ENCODE measurements at places on chromosomes 12 and 14. TPM values are rescaled to one million over a fixed set of nuclear protein-coding genes. Genes with fewer than 3 reads are reported as not detected.
A peak's percentile ranks its signal among the peaks of the same experiment; 100 is the strongest.

- peak; percentile 55 for DNase-seq
These were observed 45.7 kb upstream of the VASH1 start for GRCh38 chr14:76715511-76716081.

The SIX6 gene
- not detected for total RNA-seq

The OR9K2 gene
- total RNA-seq: not detected

DNA sequence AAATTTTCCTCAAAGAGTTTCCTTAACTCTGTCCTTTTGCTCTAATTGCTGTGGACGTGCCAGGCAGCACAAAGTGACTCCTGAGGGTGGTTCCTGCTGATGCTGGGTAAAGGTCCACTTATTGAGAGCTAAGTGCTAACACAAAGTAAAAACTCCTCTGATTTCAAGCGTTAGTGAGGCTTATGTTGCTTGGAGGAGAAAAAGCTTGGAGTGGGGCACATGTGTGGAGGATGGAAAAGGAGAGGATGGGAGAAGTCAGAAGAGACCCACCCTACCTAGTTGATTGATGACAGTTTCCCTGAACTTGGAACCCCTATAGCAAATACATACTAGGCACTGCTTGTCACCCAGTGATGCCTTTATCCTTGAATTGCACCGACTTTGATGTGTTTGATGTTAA lies 10.1 kb upstream of the SLC11A2 start:
- DNase-seq: no peak

DNA sequence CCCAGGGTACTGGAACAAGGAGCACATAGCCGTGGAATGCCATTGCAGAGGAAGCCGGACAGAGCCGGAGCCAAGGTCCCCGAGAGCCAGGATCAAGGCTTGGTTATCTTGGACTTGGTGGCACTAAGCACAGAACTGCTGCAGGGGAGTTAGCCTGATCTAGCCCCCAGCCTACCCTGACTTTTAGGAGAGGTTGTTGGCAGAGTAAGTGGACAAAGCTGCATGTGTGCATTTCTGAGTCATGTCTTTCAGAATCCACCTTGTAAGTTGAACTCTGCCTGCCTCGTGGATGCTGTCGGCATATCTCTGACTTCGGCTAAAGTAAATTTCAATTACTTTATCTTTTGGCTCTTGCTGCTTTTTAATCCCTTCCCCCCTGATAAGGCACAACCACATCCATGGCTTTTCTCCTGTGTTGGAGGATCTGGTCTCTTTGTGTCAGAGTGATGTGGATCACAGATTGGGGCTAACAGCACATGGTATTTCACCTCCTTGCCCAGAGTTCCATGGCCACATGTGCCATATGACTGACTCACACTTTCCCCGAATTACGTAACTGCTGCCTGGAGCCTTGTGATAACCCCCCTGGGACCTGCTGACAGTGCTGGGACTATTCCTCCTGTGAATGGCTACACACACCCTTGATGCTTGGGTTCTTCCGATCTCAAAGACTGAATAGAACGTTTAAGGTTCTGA lies 240.3 kb downstream of the EMP1 start:
- DNase-seq: no peak

The KLHL33 gene
- under 0.01 TPM for total RNA-seq

DNA sequence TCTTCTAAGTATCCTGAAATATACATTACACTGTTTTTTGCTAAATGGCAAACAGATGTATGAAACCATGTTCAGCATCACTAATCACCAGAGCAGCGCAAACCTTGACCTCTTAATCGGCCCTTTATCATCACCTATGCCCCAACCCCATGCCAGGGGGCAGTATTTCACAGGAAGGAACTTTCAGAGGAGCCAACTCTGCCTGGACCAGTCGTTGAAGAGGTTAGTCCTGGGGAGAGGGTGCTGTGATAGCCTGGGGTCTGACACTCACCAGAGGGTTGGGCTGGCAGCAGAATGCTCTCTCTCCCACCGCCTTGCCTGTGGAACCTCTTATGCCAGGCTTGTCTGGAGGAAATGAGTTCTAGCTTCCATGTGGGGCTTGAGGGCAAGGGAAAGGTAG lies 411.7 kb downstream of the TMEM117 start:
- no peak for DNase-seq

DNA sequence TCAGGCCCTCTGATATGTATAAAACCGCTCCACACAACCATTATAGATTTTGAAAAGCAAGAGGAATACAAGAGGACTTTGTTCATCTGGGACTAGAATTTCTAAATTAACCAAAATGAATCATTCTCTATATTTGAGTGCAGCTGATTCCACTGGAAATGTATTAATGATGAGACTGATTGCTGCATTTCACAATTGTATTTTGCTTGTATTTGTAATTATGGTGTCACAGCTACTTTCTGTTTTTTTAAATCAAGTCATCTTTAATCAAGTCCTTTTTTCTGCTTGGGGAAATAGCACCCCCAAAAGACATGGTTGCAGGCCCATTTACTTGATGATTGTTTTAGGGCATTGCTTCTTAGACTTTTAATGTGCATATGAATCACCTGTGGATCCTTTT lies 162.4 kb downstream of the KICS2 start:
- no peak for DNase-seq

- DNase-seq: no peak
These were observed 144.1 kb downstream of the SUDS3 start for GRCh38 chr12:118520214-118521035.

The ZFHX2 gene
- total RNA-seq: under 0.01 TPM

The OLR1 gene
- not detected for total RNA-seq

The ERP27 gene
- total RNA-seq: not detected

- no peak for DNase-seq
These were observed 17.1 kb upstream of the EMP1 start for GRCh38 chr12:13179211-13180074.

DNA sequence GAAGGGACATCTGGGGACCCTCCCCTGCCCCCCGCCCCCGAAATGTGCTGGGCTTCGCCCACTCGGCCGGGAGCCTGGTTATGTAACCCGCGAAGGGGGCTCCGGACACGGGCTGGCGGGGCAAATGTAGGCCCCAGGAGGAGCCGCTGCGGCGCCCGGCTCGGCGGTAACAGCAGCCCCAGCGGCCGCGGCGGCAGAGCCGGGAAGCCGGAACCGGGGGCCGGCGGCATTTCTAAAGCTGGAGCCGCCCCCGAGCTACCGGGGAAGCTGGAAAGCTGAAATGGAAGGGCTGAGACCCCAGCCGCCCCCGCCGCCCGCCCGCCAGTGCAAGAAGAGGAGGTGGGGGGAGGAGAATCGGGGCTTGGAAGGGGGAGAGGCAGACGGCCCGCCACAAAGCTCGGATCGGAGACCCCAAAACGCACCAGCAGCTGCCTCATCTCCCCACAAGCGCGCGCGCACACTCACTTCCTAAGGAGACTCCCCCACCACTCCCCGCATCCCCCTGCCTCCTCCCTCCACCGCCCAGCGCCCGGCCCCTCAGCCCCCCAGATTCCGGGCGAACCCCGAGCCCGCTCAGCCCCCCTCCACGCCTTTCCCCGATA lies 1.5 kb downstream of the KDM2B start:
- DNase-seq: peak; percentile 31

DNA sequence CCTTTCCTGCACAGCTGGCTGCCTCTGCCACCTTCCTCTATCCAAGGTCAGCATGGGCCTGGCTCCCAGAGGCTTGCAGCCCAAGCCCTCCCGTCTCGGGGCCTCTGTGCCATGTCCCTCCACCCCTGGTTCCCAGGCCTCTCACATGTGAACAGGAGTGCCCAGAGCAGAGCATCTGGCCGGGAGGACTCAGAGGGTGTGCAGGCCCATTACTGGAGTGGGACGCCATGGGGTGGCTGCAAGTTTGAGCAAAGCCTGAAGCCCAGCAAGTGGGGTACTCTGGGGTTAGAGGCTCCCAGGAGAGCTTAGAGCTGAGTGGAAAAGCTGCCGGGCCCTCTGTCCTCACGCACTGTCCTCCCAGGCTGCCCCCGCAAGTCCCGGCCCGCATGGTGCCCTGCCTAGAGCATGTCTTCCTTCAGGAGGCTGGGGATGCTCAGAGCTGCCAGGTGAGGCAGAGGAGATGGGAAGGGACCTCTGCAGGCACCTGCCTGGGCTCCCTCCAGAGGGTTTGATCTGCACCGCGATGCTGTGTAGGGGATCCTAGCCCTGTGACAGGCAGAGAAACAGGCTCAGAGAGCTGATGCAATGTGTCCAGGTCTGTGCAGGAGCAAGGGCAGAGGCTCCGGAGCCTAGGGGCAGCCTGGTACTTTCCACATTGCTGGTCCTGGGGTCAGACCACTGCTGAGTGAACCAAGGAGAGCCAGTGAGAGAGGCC lies 39.8 kb downstream of the DIO3 start:
- no peak for DNase-seq

DNA sequence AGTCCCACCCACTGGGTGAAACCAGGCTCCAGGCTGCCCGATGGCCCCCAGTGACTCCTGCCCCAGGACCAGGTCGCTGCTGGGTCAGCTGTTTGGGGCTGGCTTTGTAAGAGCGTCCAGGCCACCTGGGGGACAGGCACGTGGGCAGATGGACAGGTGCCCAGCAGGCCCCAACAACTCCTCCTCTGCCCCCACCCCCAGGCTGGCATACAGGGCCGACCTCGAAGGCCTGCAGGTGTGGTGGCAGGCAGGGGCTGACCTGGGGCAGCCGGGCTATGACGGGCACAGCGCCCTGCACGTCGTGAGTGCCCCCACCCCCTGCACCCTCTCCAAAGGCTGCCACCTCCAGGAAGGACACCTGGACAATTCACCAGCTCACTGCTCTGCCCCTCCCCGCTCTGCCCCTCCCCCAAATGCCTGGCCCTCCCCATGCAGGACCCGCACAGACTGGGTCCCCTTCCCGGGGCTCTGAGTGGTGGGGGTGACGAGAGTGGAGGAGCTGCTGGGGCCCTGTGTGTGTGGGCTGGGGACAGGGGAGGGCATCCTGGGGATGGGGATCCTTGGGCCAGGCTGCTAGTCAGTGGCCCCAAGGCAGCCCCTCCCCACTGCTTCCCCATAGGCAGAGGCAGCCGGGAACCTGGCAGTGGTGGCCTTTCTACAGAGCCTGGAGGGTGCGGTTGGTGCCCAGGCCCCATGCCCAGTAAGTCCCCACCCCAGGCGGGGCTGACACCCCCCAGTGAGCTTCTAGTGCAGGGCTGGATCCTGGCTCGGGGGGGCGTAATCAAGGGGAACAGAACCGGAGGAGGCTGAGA lies 26.0 kb downstream of the ASPG start:
- DNase-seq: no peak

GRCh38 chr14:105647784-105648608 lies 121.6 kb downstream of the TMEM121 start:
- no peak for DNase-seq

- no peak for DNase-seq
These were observed 59.3 kb downstream of the PHETA1 start for GRCh38 chr12:111309584-111309983.

GRCh38 chr12:34400411-34400881 lies 378.1 kb downstream of the ALG10 start:
- no peak for DNase-seq

The PRICKLE1 gene
- 9.4 TPM for total RNA-seq

GRCh38 chr14:20855652-20856291 lies 35.4 kb upstream of the RNASE3 start:
- peak; percentile 91 for DNase-seq

DNA sequence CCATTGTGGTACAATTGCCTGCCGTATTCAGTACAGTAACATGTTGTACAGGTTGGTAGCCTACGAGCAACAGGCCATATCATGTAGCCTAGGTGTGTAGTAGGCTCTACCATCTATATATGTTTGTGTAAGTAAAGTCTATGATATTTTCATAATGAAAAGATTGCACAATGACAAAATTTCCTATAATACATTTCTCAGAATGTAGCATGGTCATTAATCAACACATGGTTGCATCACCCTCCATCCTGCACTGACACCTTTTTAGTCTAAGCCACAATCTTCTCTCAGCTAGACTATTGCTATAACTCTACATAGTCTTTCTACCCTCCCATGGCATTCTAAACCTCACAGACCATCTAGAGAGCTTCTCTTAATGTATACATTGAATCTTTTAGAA lies 158.5 kb upstream of the HMGA2 start:
- no peak for DNase-seq

GRCh38 chr12:39047539-39048262 lies 142.3 kb upstream of the CPNE8 start:
- DNase-seq: no peak

GRCh38 chr12:129877411-129877810 lies 26.4 kb downstream of the TMEM132D start:
- DNase-seq: no peak

GRCh38 chr14:79971330-79971729 lies 240.0 kb downstream of the DIO2 start:
- no peak for DNase-seq

- DNase-seq: peak; percentile 34
These were observed 6.0 kb downstream of the GPR132 start for GRCh38 chr14:105059035-105059924.

- no peak for DNase-seq
These were observed 10.2 kb upstream of the SH2B3 start for GRCh38 chr12:111395336-111396187.

The CLEC9A gene
- total RNA-seq: not detected

GRCh38 chr14:101008196-101008595 lies 104.7 kb upstream of the RTL1 start:
- DNase-seq: no peak

GRCh38 chr12:121980191-121980891 lies 41.3 kb upstream of the BCL7A start:
- DNase-seq: no peak

The P2RX2 gene
- total RNA-seq: not detected

The GPR135 gene
- 0.22 TPM for total RNA-seq

DNA sequence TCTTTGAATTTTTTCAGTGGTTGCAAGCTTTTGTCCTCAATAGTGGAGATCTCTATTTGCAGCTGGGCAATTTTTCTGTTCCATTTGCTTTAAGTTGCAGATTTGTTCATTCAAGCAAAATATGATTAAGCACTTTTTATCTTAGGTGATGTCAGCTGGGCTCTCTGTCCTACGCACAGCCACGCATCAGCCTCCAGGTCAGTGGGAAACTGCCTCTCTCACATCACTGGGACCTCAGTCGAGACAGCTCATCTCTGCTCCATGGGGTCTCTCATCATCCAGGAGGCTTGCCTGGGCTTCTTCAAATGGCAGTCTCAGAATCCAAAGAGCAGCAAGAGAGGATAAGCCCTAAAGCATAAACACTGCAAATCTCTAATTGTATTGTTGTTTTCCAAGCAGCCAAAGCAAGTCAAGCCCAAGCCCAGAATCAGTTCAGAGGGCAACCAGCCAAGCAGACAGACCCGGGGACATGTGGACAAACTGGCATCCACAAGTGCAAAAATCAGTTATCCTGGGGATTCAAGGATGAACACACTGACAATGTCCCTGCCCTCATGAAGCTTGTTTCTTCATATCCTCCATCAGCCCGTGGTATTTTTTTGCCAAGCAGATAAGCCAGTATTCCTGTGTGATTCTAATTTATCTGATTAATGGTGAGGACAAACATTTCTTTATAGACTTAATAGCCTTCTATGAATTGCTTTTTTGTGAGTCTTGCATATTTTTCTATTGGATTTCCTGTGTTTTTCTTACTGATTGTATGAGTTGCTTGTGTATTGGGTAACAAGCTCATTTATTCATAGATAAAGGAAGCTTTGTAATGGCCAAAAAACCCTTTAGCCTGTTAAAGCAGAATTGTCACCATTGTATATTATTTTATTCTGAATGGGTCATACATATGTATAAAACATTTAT lies 262.5 kb downstream of the GXYLT1 start:
- no peak for DNase-seq

GRCh38 chr14:75578786-75579337 lies 442 bp downstream of the FLVCR2 start:
- DNase-seq: peak; percentile 64

GRCh38 chr12:1692895-1693610 lies 2.2 kb downstream of the ADIPOR2 start:
- DNase-seq: no peak

The RNASE2 gene
- not detected for total RNA-seq
